Neural crest cell (in vitro differentiated cells): ENCODE measurements at places on chromosomes 7 and 10. TPM values are rescaled to one million over a fixed set of nuclear protein-coding genes. Genes with fewer than 3 reads are reported as not detected.

GRCh38 chr10:107915215-107915610 is 750.7 kb upstream of the SORCS1 start:
- H3K4me3 ChIP-seq = peak overlapping the region; percentile 86
- no peak for DNase-seq
- peaks cover 49% of the 10 kb centered on the region for H3K27me3 ChIP-seq
- H3K4me1 ChIP-seq = peaks cover 22% of the 10 kb centered on the region

GRCh38 chr10:109823196-109823595 is 100.1 kb downstream of the XPNPEP1 start:
- peaks cover 2% of the 10 kb centered on the region for H3K36me3 ChIP-seq
- DNase-seq = no peak
- H3K27ac ChIP-seq = no peak overlapping the region
- H3K4me1 ChIP-seq = no peaks in the 10 kb centered on the region
- no peaks in the 10 kb centered on the region for H3K27me3 ChIP-seq

GRCh38 chr7:155874411-155874810 is 62.1 kb upstream of the SHH start:
- no peaks in the 10 kb centered on the region for H3K4me1 ChIP-seq
- H3K27me3 ChIP-seq = no peaks in the 10 kb centered on the region

DNA sequence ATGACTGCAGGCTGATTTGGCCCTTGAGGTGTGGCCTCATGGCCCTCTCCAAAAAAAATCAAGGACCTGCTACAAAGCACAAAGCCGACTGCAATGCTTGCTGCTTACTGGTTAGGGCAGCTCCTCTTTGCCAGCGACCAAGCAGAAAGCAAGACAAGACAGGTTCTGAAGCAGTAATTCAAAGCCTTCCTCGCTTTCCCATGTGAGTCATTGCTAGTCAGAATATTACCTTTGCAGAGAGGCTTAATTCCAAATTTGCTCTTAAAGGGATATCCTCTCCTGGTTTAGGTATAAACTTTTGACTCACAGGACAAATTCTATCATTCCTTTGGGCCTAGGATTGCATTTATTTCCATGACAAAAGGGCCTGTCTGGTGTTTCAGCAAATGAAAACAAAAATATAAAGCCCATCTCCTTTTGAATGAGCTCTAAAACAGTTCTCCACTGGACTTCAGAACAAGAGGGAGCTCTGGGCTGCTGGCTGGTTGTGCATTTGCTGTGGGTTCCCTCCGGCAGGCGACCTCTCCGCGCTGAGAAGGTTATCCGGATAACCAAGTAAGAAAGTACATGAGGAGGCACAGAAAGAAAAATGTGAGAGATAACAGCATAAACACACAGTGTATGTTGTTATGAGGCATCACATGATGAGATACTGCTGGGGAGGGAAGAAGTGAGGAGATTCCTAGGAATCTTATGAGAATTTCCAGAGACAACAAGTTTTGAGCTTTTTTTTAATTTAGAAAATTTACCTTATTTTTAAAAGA is 90.8 kb downstream of the EGFR start:
- H3K27ac ChIP-seq = peak overlapping the region; percentile 10
- no peaks in the 10 kb centered on the region for H3K27me3 ChIP-seq
- no peaks in the 10 kb centered on the region for H3K36me3 ChIP-seq
- no peak for DNase-seq
- H3K4me1 ChIP-seq = peaks cover 11% of the 10 kb centered on the region

DNA sequence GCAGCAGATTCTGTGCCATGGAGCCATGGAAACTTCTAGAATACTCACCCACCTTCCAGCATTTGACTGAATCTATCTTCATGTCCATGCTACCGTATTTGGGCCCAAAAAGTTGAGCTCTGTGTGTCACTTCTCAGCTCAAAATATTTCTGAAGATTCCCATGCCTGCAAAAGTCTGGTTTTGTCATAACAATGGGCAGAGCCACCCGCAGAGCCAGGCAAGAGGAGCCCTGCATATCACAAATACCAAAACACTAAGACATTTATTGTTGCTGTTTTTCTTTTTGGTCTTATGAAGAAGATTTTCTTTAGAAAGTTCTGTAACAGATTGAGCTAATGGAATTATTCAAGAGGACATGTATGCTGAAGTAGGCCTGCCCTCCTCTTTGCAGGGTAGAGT is 68.1 kb downstream of the PRTFDC1 start:
- peaks cover 5% of the 10 kb centered on the region for H3K36me3 ChIP-seq
- H3K27ac ChIP-seq = no peak overlapping the region
- DNase-seq = no peak
- no peak overlapping the region for H3K4me3 ChIP-seq
- no peaks in the 10 kb centered on the region for H3K27me3 ChIP-seq
- peaks cover 18% of the 10 kb centered on the region for H3K4me1 ChIP-seq

DNA sequence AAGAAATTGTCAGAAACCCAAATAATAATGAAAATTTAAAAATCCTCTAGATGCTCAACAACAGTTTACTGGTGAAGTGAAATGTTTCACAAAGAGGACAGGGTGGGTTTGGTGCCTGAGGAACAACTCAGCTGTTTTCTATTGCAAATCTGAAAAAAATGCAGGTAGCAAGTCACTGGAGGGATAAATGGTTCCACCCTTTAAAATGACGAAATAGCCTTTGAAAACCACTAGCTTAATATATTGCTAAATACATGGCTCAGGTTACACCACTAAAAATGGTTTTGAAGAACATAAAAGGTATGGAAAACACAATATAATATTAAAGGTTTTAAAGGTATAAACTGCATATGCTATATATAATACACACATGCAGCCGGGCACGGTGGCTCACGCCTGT is 69.5 kb downstream of the LMBR1 start:
- no peaks in the 10 kb centered on the region for H3K36me3 ChIP-seq
- no peaks in the 10 kb centered on the region for H3K27me3 ChIP-seq
- H3K4me1 ChIP-seq = no peaks in the 10 kb centered on the region

- DNase-seq = no peak
- H3K36me3 ChIP-seq = no peaks in the 10 kb centered on the region
- H3K27ac ChIP-seq = no peak overlapping the region
- peaks cover 11% of the 10 kb centered on the region for H3K4me1 ChIP-seq
- no peaks in the 10 kb centered on the region for H3K27me3 ChIP-seq
Measured at GRCh38 chr10:52636874-52637273, 135.7 kb downstream of the MBL2 start.

DNA sequence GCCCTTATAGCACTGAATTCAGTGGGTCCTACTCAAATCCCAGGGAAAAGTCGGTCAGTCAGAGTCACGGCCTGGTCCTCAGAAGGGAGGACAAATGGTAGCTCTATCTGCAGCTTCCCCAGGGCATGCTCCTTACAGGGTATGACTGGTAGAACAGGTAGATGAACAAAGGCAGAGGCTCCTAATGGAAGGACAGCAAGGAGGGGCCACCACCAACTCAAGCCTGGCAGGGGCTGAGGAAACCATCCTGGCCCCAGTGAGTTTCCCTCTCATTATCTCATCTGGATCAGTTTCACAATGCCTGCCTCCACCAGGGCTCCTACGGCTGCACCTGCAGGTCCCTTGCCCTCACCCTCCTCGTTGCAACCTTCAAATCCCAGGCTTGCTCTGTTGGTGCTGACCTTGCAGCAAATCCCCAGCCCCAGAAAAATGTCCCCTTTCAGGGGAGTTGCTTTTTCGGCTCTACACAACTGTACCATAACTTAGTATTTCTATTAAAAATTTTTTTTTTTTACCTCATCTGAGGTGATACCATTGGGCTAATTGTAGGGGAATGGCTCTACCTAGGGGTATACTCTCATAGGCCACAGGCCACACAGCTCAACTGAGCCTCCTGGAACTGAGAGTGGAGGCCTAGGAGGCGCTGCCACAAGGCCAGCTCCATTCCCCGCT is 2.4 kb upstream of the MYO1G start:
- no peak overlapping the region for H3K27ac ChIP-seq
- H3K4me3 ChIP-seq = no peak overlapping the region
- H3K4me1 ChIP-seq = peaks cover 39% of the 10 kb centered on the region
- DNase-seq = no peak
- H3K36me3 ChIP-seq = peaks cover 29% of the 10 kb centered on the region
- no peaks in the 10 kb centered on the region for H3K27me3 ChIP-seq

DNA sequence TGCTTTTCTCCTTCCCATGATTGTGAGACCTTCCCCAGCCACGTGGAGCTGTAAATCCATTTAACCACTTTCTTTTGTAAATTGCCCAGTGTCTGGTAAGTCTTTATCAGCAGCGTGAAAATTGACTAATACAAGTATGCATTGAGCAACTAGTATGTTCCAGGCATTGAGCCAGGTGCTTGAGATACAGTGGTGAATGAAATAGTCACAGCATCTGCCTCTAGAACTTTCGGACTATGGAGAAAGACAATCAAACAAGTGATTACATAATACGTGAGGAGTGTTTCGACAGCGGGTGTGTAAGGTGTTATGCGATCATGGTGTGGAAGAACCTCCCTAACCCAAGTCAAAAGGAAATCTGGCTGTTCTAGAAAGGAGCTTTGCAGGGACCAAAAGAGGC is 21.6 kb upstream of the NUP205 start:
- no peak overlapping the region for H3K4me3 ChIP-seq
- no peak overlapping the region for H3K27ac ChIP-seq
- no peak for DNase-seq
- no peaks in the 10 kb centered on the region for H3K36me3 ChIP-seq
- H3K27me3 ChIP-seq = no peaks in the 10 kb centered on the region

- peaks cover 5% of the 10 kb centered on the region for H3K27me3 ChIP-seq
- no peaks in the 10 kb centered on the region for H3K36me3 ChIP-seq
- no peak for DNase-seq
- H3K4me1 ChIP-seq = no peaks in the 10 kb centered on the region
- H3K4me3 ChIP-seq = no peak overlapping the region
Measured at GRCh38 chr10:113533801-113534200, 19.1 kb upstream of the HABP2 start.

DNA sequence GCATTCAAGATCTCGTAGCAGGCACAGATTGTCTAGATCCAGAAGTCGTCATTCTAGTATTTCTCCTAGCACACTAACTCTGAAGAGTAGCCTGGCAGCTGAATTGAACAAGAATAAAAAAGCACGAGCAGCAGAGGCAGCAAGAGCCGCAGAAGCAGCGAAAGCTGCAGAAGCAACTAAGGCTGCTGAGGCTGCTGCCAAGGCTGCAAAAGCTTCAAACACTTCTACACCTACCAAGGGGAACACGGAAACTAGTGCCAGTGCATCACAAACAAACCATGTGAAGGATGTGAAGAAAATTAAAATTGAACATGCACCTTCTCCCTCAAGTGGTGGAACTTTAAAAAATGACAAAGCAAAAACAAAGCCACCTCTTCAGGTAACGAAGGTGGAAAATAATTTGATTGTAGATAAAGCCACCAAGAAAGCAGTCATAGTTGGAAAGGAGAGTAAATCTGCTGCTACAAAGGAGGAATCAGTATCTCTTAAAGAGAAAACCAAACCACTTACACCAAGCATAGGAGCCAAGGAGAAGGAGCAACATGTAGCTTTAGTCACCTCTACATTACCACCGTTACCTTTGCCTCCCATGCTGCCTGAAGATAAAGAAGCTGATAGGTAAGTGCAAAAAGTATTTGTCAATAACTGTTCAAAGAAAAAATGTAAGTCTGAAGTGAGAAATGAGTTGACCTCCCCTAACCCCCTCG is 37.7 kb downstream of the CDK13 start:
- H3K36me3 ChIP-seq = peaks cover 6% of the 10 kb centered on the region
- H3K27me3 ChIP-seq = no peaks in the 10 kb centered on the region
- DNase-seq = no peak
- H3K27ac ChIP-seq = no peak overlapping the region
- H3K4me3 ChIP-seq = no peak overlapping the region
- peaks cover 14% of the 10 kb centered on the region for H3K4me1 ChIP-seq

DNA sequence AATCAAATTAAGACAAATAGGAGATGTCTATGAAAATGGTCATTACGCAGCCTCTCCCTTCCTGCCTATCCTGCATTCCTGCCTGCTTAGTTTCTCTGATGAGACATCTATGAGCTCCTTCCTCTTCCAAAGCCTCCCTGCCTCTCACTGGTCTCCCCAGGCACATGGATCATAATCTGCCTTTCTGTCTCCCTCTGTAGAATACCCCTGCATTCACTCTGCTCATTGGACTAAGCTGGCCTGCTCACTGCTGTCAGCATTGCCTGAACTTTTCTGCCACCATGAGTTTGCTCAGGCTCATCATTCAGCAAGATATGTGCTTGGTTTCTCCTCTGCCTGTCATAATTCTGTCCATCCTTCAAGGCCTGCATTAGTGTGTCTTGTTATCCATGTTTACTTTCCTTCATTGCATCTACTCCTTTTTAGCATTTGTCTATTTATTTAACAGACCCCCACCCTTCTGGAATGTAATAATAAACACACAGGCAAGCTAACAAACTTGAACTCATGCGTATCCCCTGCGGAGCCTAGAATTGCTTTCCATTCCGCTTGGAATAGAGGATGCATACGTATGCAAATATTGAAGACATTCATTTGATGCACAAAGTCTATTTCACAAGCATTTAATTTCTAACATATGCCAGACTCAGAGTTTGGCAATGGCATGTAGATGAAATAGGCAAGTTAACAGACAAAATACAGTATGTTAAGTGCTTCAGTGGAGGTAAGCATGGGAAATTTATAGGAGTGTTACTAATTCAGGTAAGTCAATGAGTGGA is 88.3 kb downstream of the PTPRZ1 start:
- peaks cover 53% of the 10 kb centered on the region for H3K4me1 ChIP-seq
- no peak for DNase-seq
- H3K4me3 ChIP-seq = no peak overlapping the region
- H3K27ac ChIP-seq = no peak overlapping the region

DNA sequence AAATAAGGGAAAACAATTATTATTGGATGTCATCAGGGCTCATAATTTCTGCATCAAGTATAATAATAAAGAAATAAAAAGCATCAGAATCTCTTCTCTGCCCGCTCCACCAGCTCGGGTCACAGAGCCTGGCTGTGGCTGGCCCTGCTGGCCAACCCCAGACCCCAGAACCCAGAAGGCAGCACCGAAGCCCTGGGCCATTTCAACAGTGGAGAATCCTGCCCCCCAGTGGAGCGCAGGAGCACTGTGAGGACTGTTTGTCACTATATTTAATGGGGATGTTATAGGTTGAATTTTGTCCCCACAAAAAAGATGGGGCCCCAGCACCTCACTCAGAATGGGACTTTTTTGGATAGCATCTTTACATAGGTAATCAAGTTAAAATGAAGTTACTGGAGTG is 27.3 kb downstream of the DENND11 start:
- peak overlapping the region; percentile 97 for H3K27ac ChIP-seq
- DNase-seq = peak; percentile 34
- peaks cover 13% of the 10 kb centered on the region for H3K36me3 ChIP-seq
- peak overlapping the region; percentile 79 for H3K4me3 ChIP-seq

The GIMAP1 gene
- not detected in 2 replicates for total RNA-seq

The FAM171A1 gene
- total RNA-seq = 64.2 and 70.4 TPM in 2 replicates

The TRIM50 gene
- not detected in 2 replicates for total RNA-seq

The FOXI2 gene
- total RNA-seq = not detected in 2 replicates

The DRGX gene
- total RNA-seq = 0.18 and 0.19 TPM in 2 replicates

The CCL24 gene
- total RNA-seq = not detected in 2 replicates

The ACTL6B gene
- total RNA-seq = 2.4 and 3.1 TPM in 2 replicates
